Type B pancreatic cell (in vitro differentiated cells): ENCODE measurements at places on chromosomes 5 and 9. TPM values are rescaled to one million over a fixed set of nuclear protein-coding genes. Genes with fewer than 3 reads are reported as not detected.

GRCh38 chr5:150641006-150641570, 628 bp downstream of the SYNPO start:
- H3K36me3 ChIP-seq: no peaks in the 10 kb centered on the region
- no peak overlapping the region for H3K27ac ChIP-seq
- no peak for DNase-seq
- H3K27me3 ChIP-seq: no peaks in the 10 kb centered on the region
- H3K4me1 ChIP-seq: peaks cover 78% of the 10 kb centered on the region
- no peak overlapping the region for H3K4me3 ChIP-seq

- DNase-seq: no peak
- peaks cover 2% of the 10 kb centered on the region for H3K36me3 ChIP-seq
- H3K4me3 ChIP-seq: no peak overlapping the region
- H3K4me1 ChIP-seq: peaks cover 62% of the 10 kb centered on the region
- no peaks in the 10 kb centered on the region for H3K27me3 ChIP-seq
These were observed 60.4 kb downstream of the RAPGEF1 start for GRCh38 chr9:131679261-131680020.

GRCh38 chr5:11468334-11469039, 435.8 kb downstream of the CTNND2 start:
- no peaks in the 10 kb centered on the region for H3K36me3 ChIP-seq
- H3K4me1 ChIP-seq: no peaks in the 10 kb centered on the region

GRCh38 chr5:164998590-164998989, 1493.2 kb downstream of the MAT2B start:
- no peaks in the 10 kb centered on the region for H3K4me1 ChIP-seq
- no peak overlapping the region for H3K4me3 ChIP-seq
- no peak overlapping the region for H3K27ac ChIP-seq
- H3K36me3 ChIP-seq: no peaks in the 10 kb centered on the region
- H3K27me3 ChIP-seq: no peaks in the 10 kb centered on the region
- DNase-seq: no peak

- no peak overlapping the region for H3K27ac ChIP-seq
- peaks cover 4% of the 10 kb centered on the region for H3K27me3 ChIP-seq
- H3K4me3 ChIP-seq: no peak overlapping the region
- no peaks in the 10 kb centered on the region for H3K36me3 ChIP-seq
- no peaks in the 10 kb centered on the region for H3K4me1 ChIP-seq
These were observed 117.6 kb downstream of the SPOCK1 start for GRCh38 chr5:137381555-137381954.

- H3K27ac ChIP-seq: no peak overlapping the region
- H3K27me3 ChIP-seq: no peaks in the 10 kb centered on the region
- no peaks in the 10 kb centered on the region for H3K4me1 ChIP-seq
- H3K4me3 ChIP-seq: no peak overlapping the region
- peak; percentile 40 for DNase-seq
These were observed 46.5 kb upstream of the ANGPTL2 start for GRCh38 chr9:127168756-127169574.

DNA sequence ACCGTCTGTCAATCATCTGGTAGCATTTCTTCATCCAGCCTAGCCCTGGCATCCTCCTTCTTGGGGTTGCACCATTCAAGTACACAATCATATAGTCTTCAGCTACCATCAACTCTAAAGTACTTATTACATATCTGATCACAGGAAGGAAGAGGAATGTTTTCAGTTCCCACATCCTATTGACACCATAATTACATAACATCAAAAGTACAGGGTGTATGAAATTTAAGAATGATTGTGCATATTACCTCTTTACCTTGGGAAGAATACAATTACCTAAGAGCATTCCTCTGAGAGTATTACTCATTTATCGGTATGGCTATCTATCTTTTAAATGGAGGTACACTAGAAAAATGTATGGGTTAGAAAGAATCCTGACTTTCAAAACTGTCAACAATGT, 126.8 kb upstream of the PCA3 start:
- no peaks in the 10 kb centered on the region for H3K27me3 ChIP-seq
- H3K4me3 ChIP-seq: no peak overlapping the region
- peaks cover under 1% of the 10 kb centered on the region for H3K4me1 ChIP-seq
- H3K36me3 ChIP-seq: no peaks in the 10 kb centered on the region
- no peak for DNase-seq

- DNase-seq: peak; percentile 64
- H3K27me3 ChIP-seq: peaks cover 4% of the 10 kb centered on the region
- no peak overlapping the region for H3K4me3 ChIP-seq
- no peak overlapping the region for H3K27ac ChIP-seq
- H3K36me3 ChIP-seq: no peaks in the 10 kb centered on the region
These were observed 88.0 kb downstream of the ADAMTS2 start for GRCh38 chr5:179257176-179257682.

- peaks cover 25% of the 10 kb centered on the region for H3K36me3 ChIP-seq
- peak; percentile 70 for DNase-seq
- H3K4me1 ChIP-seq: peaks cover 33% of the 10 kb centered on the region
- H3K27me3 ChIP-seq: no peaks in the 10 kb centered on the region
- H3K27ac ChIP-seq: peak overlapping the region; percentile 73
These were observed 106.1 kb downstream of the THBS4 start for GRCh38 chr5:80141147-80141671.

GRCh38 chr9:94010980-94011533, 55.9 kb upstream of the BARX1 start:
- H3K36me3 ChIP-seq: no peaks in the 10 kb centered on the region
- no peak overlapping the region for H3K27ac ChIP-seq
- peaks cover 19% of the 10 kb centered on the region for H3K27me3 ChIP-seq

RASA1 gene
- 32.1 and 33.0 TPM in 2 replicates for total RNA-seq

C1QTNF3 gene
- total RNA-seq: 3.2 and 5.1 TPM in 2 replicates

PTGS1 gene
- 1.1 and 1.7 TPM in 2 replicates for total RNA-seq

SLC6A18 gene
- 0.41 and 0.48 TPM in 2 replicates for total RNA-seq

CAMK2A gene
- 0.26 and 3.7 TPM in 2 replicates for total RNA-seq
